Right renal pelvis (tissue), 4 donors: ENCODE measurements at places on chromosomes 5 and 9. TPM values are rescaled to one million over a fixed set of nuclear protein-coding genes. Genes with fewer than 3 reads are reported as not detected.

GRCh38 chr9:136837146-136837855 lies 5.0 kb upstream of the AJM1 start:
- DNase-seq, result no peak

Gene LCN12
- 21.8 TPM for polyA plus RNA-seq

GRCh38 chr5:89871906-89872305 lies 537.6 kb downstream of the CETN3 start:
- DNase-seq, result no peak

- no peak for DNase-seq
Observed at GRCh38 chr5:102711525-102712385, 43.4 kb upstream of the PAM start.

- no peak for DNase-seq
Observed at GRCh38 chr5:79878136-79878679, 112.9 kb downstream of the MTX3 start.

DNA sequence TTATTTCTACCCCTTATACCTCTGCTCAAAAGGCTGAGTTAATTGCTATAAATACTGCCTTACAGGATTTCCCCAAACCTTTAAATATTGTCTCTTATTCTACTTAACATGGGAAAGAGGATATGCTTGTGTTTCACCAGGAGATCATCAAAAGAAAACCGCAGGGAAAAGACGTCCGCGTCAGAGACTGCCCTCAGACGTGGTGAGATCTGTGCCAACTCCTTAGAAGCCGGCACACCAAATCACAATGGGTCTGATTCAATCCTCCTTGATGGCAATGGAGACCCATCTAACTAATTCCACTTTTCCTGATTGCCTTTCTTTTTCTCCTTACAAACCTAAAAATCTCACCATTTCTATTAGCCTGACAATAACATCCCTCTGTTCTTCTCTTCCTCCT lies 55.0 kb downstream of the SH3PXD2B start:
- no peak for DNase-seq

GRCh38 chr9:81666123-81666522 lies 23.2 kb downstream of the TLE1 start:
- no peak for DNase-seq

GRCh38 chr5:142438573-142438972 lies 113.8 kb upstream of the SPRY4 start:
- DNase-seq, result no peak

- no peak for DNase-seq
Observed at GRCh38 chr9:86201474-86202337, 57.8 kb downstream of the C9orf153 start.

Gene GABRA6
- not detected for polyA plus RNA-seq

DNA sequence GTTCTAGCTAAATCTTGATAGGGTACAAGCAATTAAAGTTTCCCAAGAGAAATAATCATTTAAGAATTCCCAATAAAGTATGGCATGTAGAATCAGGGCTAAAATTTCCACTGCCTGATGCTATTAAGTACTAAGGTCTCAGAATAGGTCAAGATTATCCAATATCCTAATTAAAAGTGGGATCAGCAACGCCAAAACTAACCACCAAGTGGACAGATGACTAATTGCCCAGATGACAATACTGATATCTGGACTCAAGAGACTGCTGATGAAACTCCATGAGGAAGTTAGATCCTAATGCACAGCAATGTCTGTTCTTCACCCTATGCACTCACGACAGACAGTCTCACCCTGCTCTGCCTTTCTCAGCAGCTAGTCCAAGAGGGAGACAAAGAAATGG lies 14.3 kb downstream of the DEPDC1B start:
- DNase-seq, result no peak

GRCh38 chr5:170757669-170758068 lies 25.9 kb upstream of the GABRP start:
- no peak for DNase-seq

- DNase-seq, result no peak
Observed at GRCh38 chr9:3434594-3434993, 91.2 kb downstream of the RFX3 start.
